ENCODE measurements at places on chromosomes 6 and 20. TPM values are rescaled to one million over a fixed set of nuclear protein-coding genes. Genes with fewer than 3 reads are reported as not detected.

LEMD2 gene
- 31.8 TPM for total RNA-seq

MOG gene
- total RNA-seq, result not detected

WFDC5 gene
- not detected for total RNA-seq

HMGA1 gene
- 25.0 TPM for total RNA-seq

AURKA gene
- total RNA-seq, result 4.8 TPM

C6orf15 gene
- not detected for total RNA-seq

HAO1 gene
- not detected for total RNA-seq

PRND gene
- 1.1 TPM for total RNA-seq

TINAG gene
- 0.16 TPM for total RNA-seq

TAGAP gene
- 1.4 TPM for total RNA-seq

TNXB gene
- total RNA-seq, result 2.5 TPM

CST4 gene
- total RNA-seq, result not detected

SLC35A1 gene
- 27.1 TPM for total RNA-seq

CDYL gene
- 32.8 TPM for total RNA-seq

CDC5L gene
- total RNA-seq, result 55.7 TPM

PPP1R16B gene
- 12.9 TPM for total RNA-seq

OPN5 gene
- total RNA-seq, result not detected

CDH26 gene
- 1.4 TPM for total RNA-seq

XKR7 gene
- 12.6 TPM for total RNA-seq

ELOVL4 gene
- 45.1 TPM for total RNA-seq

SYCP2L gene
- 9.8 TPM for total RNA-seq

SLC2A10 gene
- total RNA-seq, result 7.5 TPM

HLA-DRA gene
- total RNA-seq, result 3.9 TPM

CD93 gene
- 13.6 TPM for total RNA-seq

SAPCD1 gene
- total RNA-seq, result 0.31 TPM

C20orf141 gene
- not detected for total RNA-seq

CTCFL gene
- total RNA-seq, result not detected

CRYBG1 gene
- 0.31 TPM for total RNA-seq

PI16 gene
- 0.78 TPM for total RNA-seq

NT5E gene
- 4.7 TPM for total RNA-seq

MICA gene
- 0.31 TPM for total RNA-seq

MMP24 gene
- 76.1 TPM for total RNA-seq

PNLDC1 gene
- total RNA-seq, result not detected

ZNF217 gene
- 7.3 TPM for total RNA-seq

OLIG3 gene
- total RNA-seq, result not detected

DEFB124 gene
- not detected for total RNA-seq

TRIM10 gene
- 0.31 TPM for total RNA-seq

FAM217A gene
- total RNA-seq, result not detected

LRP11 gene
- total RNA-seq, result 35.2 TPM

SLC12A5 gene
- 19.2 TPM for total RNA-seq

KHDC1L gene
- 0.78 TPM for total RNA-seq

EGFL8 gene
- 7.5 TPM for total RNA-seq

DNAAF9 gene
- 36.0 TPM for total RNA-seq

CASS4 gene
- 0.16 TPM for total RNA-seq

Measured in occipital lobe (tissue), 3 donors.